NCI-H1105 treated with DMSO at 0.1 percent for 48 hours (cell line): ENCODE measurements at places on chromosomes 1 and 21.

- DNase-seq: peak; percentile 83
Observed at GRCh38 chr1:166838766-166839599, at the start of gene POGK. Gene POGK (plus strand): TSS chr1:166839475. CDS start chr1:166840957, 1,482 bp downstream.

- no peak for DNase-seq
Observed at GRCh38 chr1:116448785-116449385, 75.8 kb downstream of the ATP1A1 start.

DNA sequence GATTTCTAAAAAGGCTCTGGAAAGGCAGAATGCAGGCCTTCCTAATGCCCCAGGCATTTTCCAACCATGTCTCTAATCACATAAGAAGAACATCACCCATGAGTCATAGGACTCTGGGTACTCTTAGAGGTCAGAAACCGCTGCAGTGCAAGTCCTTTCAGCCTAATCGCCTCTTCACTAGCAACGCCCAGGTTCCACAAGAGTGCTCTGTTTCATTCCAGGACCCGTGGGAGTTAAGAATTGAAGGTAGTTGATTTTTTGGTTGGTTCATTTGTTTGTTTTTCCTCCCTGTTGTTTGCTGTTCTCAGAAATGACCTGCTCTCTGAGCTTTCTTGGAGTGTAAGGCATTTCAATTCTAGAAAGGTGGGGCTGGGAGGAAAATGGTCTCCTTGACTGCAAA is 123.2 kb downstream of the NR5A2 start:
- DNase-seq: no peak

- no peak for DNase-seq
Observed at GRCh38 chr1:198640174-198640573, 1.3 kb downstream of the PTPRC start.

DNA sequence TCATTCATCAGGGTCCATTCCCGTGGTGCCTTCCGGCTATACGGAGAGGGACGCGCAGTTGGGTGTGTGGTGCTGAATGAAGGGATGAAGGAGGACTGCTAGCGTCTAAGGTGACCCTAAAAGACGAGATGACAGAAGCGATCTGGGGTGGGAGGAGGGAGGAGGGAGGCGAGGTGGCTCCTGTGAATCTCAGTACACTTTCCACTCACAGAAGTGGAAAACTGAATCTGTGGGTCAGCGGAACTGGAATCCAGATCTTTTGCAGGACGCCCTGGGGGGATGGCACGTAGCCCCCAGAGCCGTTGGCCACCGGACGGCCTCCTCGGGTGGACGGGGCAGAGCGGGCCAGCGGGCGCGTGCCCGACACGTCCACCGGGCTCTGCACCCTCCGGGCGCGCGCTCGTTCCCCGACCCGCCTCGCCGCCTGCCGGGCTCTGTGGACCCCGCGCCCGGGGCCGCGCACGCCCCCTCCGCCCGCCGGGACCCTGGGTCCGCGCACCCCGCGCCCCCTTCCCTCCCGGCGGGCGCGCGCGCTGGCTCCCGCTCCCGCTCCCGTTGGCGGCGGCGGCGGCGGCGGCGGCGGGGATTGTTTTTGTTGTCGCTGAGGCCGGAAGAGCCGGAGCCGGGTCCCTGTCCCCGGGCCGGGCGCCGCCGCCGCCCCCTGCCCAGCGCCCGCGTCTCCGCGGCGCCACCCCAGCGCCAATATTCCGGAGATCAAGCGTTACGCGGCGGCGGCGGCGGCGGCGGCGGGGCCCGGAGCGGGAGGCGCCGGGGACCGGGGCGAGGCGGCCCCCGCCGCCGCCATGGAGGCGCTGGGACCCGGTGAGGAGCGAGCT is at the start of gene AGO4:
Gene AGO4 (plus strand): TSS at position 403 of the 836 bp plus-strand sequence. CDS start 401 bp downstream, at position 804.
- peak; percentile 50 for DNase-seq

- no peak for DNase-seq
Observed at GRCh38 chr1:111630567-111630966, 11.0 kb downstream of the RAP1A start.

DNA sequence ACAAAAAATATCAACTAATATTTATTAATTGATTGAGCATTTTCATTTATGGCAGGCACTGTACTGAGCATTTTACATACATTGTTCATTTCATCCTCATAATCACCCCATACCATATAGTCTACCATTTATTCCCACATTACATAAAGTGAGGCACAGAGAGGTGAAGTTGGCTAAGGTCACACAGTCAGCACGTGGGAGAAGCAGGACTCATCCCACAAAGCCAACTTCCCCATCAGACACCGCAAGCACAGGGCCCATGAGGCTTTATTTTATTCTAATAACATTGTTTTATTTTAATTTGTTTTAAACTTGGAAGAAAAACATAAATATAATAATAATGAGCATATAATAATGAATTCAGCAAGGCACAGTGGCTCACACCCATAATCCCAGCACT is 43.1 kb upstream of the CAPZB start:
- DNase-seq: no peak

DNA sequence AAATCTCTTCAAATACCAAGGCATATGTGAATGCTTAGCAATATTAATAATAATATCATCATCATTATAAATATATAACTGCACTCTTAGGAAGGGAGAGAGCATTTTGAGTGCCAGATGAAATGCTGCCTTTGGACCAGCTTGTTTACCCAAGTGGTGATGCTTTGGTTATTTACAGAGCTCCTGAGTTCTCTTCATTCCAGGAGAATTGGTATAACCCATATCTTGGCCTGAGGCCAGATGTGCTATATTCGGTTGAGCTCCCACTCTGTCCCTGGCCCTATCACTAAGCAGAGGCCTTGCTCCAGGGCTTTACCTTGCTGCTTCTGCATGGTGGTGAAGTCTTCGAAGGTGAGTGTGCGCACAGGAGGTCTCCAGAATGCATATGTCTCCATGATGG is 89.4 kb downstream of the TBX15 start:
- DNase-seq: no peak

DNA sequence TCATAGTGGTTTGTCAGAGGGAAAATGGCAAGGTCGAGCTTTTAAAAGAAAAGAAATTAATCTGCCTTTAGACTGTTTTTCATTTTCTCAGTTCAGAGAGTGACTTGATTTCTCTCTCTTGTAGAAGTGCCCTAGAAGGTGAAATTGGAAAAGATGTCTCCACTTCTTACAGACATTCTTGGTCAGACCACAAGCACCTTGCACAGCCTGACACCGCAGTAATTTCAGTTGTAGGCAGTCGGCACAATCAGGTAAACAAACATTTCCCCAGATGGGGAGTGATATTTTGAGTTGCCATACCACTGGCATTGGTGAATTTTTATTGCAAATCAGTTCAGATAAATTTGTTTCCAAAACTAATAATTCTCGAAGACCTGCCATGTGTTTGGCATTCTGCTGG is 86.8 kb downstream of the PHTF1 start:
- DNase-seq: no peak

GRCh38 chr1:236315518-236315917 is 33.8 kb upstream of the ERO1B start:
- no peak for DNase-seq

- no peak for DNase-seq
Observed at GRCh38 chr21:15333136-15333710, 268.4 kb upstream of the NRIP1 start.

DNA sequence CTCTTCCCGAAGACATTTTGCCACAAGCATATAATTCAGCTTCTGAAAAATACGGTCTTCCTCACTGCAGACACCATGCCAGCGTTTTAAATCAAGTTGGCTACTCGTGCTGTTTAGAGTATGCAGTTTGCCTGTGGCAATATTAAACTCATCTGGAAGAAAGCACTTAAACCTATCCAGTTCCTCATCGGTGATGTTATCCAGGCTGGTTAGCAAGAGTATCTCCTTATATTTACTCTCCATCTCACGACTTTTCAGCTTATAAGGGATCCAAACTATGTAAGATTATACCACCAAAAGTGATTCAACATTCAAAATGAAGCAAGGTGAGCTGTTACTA is 9.7 kb upstream of the IFI16 start:
- no peak for DNase-seq

DNA sequence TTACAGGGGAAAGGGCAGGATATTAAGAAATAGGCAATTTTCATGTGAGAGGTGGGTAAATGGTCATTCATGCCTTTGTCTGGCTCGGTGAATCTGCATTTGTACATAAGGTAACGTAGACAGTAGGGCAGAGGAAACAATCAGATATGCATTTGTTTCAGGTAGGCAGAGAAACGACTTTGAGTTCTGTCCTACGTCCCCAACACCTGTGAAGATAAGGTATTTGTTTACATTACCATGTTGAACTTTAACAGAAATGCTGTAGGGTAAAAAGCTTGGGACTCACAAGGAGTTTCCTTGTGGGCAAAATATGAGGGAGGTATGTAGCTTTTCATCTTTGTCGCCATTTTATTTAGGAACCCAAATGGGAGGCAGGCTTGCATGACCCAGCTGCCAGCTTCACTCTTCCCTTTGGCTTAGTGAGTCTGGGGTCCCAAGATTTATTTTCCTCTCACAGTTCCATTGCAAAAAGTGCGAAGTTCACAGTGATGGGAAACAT is 31.4 kb downstream of the B3GALT5 start:
- no peak for DNase-seq

DNA sequence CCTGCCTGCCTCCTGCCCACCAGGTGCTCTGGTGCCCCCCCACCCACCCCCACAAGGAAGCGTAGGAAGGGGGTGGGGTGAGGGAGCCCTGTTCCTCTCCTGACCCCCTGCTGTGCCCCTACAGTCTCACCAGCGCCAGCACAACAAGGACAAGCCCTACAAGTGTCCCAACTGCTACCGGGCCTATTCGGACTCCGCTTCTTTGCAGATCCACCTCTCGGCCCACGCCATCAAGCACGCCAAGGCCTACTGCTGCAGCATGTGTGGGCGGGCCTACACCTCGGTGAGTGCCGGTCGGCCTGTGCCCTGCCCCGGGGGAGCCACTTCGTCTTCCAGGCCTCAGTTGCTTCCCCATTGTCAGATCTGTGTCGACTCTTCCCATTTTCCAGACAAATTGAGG is 25.9 kb downstream of the A3GALT2 start:
- no peak for DNase-seq

DNA sequence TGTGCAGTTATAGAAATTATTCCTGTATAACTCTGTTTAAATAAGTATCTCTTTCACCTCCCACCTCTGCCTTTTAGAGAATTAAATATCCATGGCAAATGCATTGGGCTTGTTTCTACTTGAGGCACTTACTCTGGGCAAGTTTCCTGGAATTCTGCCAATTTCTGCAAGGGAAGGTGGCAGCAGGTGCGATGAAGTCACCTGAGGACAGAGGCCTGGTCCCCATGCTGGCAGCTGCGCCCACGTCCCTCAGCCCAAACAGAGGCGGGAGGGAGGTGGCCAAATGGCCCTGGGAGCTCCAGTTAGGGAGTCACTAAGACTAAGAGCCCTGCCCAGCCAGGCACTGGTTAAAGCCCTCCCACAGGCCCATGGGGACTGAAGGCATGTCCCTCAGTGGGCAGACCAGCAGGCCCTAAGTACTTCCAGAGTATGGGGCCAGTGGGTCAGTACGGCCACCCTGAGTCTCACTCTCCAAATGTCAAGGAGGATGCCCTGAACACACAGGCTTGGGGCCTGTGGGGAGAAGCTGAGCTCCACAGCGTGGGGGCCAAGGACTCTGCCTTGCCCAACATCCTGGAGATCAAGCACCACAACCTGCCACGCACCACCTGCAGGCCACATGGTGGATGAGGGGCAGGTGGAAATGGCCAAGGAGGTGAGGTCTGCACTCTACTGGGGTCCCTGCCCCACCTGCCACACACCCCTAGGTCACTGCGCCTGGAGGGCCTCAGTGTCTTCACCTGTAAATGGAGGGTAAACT is 19.4 kb downstream of the ACOT7 start:
- peak; percentile 95 for DNase-seq

GRCh38 chr1:107004421-107004820 is 52.1 kb upstream of the PRMT6 start:
- no peak for DNase-seq

DNA sequence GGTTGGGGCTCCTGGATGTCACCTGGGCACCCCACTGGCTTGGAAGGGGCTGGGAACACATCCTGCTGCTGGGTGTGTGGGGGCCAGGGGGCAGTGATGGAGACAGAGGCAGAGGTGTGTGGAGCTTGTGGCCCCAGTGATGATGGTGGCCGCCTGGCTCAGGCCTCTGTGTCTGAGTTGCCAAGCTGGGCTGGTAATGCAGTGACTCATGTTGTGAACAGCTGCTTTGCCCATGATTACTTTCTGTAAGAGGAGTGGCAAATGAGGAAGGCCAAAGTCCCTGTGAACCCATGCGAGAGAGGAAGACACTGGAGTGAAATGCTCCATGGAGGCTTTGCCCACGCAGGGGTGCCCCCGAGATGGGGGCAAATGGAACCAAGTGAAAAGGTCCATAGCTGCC is 86.8 kb downstream of the KCNJ6 start:
- DNase-seq: no peak

GRCh38 chr1:9473032-9473807 is 66.0 kb upstream of the SLC25A33 start:
- DNase-seq: no peak

GRCh38 chr1:243792891-243793290 is 57.2 kb downstream of the AKT3 start:
- no peak for DNase-seq

DNA sequence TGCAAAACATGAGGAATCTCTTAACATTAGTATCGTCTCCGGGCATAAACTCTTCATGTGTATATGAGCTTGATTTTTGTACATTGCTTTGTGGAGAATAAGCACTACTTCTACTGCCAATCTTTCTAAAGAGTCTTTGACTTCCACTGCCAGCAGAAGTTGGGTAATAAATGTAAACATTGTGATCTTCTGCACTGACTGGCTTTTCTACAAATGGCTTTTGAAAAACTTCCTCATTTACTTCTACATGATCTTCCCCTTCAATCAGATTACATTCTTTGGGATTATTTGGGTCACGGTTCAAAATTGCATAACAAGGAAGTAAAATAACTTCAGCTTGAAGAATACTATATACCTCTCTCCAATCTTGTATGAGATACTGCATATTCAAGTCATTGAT is 30.4 kb upstream of the SLC44A5 start:
- DNase-seq: no peak

DNA sequence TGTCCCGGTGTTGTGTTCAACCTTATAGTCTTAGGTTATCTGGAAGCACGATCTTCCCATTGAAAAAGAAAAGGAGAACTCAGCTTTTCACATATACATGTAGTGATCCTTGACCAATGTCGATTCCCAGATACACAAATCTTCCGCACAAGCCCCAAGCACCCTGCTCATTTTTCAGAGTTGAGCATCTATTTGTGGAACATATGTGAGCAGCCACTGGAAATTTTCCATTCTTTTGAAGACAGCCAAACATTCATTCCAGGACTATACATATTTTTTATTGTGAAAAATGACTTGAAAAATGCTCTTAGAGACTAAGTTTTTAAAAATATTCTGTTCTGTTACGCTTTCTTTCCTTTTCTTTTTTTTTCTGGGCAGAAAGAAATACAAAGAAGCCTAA is 371.9 kb downstream of the RGS7 start:
- no peak for DNase-seq

DNA sequence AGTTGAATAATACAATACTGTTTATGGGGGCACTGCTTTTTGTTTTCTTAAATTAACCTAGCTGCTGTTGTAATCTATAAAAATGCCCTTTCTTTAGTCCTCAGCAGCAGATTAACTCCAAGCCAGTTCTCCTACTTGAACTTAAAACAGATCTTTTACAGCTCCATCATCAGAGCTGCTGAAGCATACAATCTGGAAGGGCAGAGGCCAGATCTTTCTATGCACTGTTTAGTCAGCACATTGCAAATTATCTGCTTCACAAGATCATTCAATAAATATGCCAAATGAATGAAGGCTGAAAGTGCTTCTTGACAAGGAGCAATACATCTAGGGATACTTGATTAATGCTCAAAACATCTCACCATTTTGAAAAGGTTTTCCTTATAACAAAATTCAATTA is 115.8 kb downstream of the PLPPR5 start:
- no peak for DNase-seq

GRCh38 chr1:4307468-4307845 is 347.0 kb upstream of the AJAP1 start:
- DNase-seq: no peak

- DNase-seq: no peak
Observed at GRCh38 chr1:238492271-238492670, 601.5 kb upstream of the ZP4 start.
